Epithelial cell of esophagus (primary cell): ENCODE measurements at places on chromosomes 6 and 20.

- DNase-seq, result no peak
Measured at GRCh38 chr6:55836481-55836880, 38.9 kb downstream of the BMP5 start.

DNA sequence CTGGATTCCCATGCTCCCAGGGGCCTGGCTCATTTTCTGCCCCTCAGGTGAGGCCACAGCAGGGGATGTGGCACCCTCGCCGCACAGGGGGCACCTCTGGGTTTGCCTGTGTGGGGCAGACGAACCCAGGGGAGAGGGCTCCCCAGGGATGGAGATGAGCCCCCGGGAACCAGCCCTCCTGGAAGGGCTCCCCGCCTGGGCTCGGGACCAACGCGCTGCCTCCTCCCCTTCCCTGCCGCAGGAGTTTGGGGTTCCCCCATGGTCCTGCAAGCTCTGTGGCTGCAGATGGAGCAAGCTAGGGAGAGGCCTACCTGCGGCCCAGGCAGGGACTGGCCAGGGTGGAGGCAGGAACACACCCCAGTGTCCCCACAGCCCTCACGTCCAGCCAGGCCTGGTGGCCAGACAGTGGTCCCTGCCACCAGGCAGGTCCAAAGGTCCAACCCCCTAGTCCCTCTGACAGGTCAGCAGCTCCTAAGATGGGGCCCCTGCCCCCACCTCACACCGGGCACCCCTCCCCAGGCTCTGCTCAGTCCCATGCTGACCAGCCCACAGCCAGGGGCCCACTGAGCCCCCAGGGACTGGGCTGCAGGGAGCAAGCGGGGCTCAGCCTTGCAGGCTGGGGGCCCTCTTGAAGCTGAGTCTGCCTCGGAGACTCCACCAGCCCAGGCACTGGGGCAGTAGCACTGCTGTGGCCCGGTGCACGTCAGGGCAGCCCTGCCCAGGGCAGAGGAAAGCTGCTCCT is 13.7 kb downstream of the LAMA5 start:
- no peak for DNase-seq

DNA sequence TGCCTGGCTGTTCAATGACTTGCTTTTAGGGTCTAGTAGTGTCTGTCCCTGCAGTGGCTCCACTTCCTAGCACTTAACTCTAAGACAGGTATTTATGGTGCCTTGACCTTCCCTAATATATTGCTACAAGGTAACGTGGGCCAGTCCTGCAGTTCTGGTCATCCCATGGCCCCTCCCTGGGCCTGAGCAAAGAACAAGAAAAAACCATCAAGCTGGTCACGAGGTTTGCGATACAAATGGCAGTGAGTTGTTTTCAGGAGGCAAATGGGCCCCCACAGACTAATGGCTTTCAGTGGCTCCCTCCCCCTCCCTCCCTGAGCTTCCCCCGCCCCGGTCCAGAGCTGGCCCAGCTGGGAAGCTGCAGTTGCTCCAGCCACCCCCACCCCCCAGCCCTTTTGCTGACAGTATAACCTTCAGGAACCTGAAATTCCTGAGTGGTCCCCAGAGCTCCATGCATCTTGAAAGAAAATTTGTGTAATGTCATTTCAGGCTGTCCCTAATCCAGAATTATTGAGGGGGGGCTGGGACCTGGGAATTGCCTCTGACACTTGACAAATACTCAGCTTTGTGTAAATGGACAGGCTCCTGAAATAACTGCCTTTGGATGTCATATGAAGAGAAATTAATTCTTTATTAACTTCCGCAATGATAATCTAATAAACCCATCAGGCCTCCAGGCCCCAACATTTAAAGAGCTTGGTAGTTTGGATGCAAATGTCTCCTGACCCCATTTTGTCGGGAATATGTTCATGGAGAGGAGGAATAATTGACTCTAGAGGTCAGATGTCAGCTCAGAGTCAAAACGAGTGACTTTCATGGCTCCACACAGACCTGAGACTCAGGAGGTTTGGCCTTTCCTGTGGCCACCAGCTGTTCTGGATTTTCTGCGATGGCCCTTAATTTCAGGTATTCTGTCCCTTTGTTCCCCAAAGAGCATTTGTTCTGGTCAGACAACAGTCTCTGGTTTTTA is 153.2 kb upstream of the TOP1 start:
- DNase-seq, result no peak

DNA sequence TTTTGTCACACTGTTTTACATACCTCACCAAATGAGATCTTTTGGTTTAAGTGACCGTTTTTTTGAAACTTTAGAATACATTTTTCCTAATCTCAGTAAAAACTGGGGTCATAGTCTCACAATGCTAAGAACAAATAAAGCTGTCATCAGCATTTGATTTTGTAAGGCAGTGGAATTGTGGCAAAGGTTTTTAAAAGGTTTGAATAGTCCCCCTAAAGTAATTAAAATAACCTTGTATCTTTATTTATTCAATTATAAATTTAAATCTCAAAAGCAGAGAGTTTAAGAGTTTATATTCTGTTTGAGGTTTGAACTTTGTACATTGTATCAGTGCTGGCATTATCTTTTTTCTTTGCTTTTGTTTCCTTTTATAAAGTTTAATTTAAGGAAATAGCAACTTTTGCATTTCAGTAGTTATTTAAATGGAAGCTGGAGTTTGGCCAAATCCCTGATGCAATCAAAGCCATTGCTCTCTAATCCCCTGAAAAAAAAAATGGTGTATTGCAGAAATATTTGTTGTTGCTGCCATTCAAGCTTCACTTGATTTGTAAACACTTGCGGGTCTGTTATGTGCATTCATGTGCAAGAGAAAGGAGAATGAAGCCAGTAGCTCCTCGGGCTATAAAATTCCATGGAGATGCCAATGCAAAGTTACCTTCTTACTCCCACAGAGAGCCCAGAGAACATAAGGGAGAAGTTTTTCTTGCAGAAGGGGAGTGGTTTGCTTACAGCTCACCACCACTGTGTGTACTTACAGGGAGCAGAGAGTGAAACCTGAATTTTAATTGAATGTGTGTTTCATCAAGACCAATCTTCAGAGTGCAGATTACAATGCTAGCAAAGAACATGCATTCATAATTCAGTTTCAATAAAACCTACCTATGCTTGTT is 391.8 kb downstream of the ARHGAP18 start:
- DNase-seq, result peak; percentile 66
